ENCODE measurements at places on chromosomes 7 and 10.

DNA sequence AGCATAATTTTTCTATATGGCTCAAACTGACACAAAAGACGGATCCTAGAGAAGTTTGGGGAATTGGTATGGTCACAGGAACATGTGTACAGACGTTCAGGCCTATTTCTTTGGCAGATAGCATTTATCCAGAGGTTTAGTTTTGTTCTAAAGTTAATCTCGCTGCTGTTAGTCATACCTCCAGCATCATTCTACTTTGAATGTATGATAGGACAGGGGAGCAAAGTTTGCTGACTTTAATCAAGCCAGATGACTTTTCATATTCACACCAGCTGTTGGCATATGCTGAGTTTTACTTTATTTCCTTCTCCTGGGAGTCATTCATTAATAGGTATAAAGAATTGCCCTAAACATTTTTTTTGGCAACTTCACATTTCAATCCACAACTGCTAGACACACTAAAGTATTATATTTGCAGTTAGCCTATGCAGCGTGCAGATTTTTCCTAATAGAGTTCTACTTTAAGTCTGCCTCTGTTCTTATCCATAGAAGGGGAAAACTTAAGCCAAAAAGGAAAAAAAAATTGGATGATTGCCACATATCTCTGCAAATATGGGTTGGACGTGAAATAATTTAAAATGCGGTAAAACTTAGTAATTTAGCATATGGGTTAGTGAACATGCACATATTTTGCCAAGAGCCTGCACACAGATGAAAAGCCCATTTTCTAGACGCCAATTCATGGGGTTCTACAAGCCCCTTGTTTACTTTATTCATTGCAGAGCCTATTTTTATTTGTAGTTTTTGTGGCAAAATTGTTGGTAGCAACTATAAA is 213.1 kb downstream of the C7orf25 start:
- DNase-seq = no peak

DNA sequence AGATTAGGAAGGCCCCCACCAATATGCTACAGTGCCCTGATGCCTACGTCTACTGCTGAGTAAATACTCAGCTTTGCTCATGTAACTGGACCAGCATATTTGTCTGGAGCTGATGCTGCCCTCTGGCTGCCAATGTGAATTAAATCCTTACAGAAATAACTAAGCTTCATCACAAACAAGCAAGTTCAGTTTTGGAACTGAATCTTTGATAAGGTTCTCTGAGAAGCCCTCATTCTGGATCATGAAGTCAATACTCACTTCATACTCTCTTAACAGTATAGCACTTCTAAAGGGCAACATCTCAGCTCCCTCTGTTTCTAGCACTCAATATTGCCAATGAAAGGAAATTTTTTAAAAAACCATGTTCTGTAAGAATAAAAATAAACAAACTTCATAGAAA is 246.7 kb downstream of the ETV1 start:
- DNase-seq = peak; percentile 38

GRCh38 chr10:114816308-114816707 is 5.3 kb upstream of the FHIP2A start:
- DNase-seq = no peak

- DNase-seq = no peak
Measured at GRCh38 chr7:5626498-5626897, 155.0 kb downstream of the RNF216 start.

DNA sequence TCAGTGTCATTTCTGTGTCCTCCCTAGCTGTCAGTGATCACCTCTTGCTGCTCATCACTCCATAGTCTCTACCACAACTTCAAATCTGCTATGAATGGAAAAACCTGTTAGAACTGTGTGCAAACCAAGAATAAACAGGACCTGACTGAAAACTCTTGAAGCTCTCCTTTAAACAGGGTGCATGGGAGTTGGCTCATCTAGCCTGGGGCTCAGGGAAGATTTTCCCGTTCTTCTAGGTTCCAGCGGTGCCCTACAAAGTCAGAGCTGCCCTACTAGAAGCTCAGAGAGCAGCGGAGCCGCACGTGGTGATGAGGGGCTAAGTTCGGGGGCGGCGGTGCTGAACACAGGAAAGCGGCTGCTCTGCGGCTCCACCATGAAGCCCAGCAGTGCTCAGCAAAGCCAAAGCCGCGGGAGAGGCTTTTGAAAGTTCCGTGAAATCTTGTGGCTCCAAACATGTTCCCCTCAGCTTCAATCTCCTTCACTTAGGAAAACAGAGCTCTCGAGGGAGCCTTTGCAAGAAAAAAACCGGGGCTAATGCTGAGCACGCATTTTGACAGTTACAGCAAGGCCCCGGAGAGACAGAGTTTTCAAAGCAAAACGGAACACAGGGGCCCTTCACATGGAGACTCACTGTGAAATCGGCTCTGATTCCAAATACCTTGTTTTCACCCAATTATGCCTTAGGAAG is 30.5 kb downstream of the RGS10 start:
- no peak for DNase-seq

Data from AG20443 (cell line).